ENCODE measurements at places on chromosomes 2 and 18. TPM values are rescaled to one million over a fixed set of nuclear protein-coding genes. Genes with fewer than 3 reads are reported as not detected.
A peak's percentile ranks its signal among the peaks of the same experiment; 100 is the strongest.

- no peak for DNase-seq
Observed at GRCh38 chr18:77736842-77737241, 487.2 kb downstream of the GALR1 start.

- no peak for DNase-seq
Observed at GRCh38 chr2:20091305-20091991, 40.0 kb upstream of the LAPTM4A start.

- DNase-seq, result no peak
Observed at GRCh38 chr2:12882393-12882792, 165.7 kb downstream of the TRIB2 start.

- no peak for DNase-seq
Observed at GRCh38 chr2:208671284-208671683, 264.7 kb downstream of the PTH2R start.

GRCh38 chr2:222813177-222813843, 47.5 kb upstream of the ACSL3 start:
- no peak for DNase-seq

GRCh38 chr2:60334610-60335009, 218.8 kb downstream of the BCL11A start:
- no peak for DNase-seq

GRCh38 chr2:105793196-105793975, 48.7 kb downstream of the NCK2 start:
- DNase-seq, result no peak

GRCh38 chr2:207241198-207241597, 75.5 kb upstream of the KLF7 start:
- DNase-seq, result no peak

- DNase-seq, result no peak
Observed at GRCh38 chr2:26567534-26567933, 73.6 kb downstream of the CIB4 start.

DNA sequence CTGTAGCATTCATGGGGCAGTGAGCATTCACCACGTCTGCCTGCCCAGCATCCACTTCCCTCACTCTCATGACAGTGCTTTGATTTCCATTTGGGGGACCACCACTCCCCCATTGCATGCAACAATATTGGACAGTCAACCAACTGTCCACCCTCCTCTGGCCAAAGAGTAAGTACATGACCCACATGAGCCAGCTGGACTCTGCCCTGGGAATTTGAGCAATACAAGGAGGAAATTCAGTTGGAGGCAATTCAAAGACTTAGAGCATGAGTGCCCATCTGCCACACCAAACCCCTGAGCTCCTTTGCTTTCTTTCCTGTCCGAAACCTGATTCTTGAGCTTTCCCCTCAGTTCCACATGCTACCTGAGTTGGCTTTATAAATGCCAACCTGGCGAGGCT, 41.7 kb upstream of the PNO1 start:
- DNase-seq, result no peak

- no peak for DNase-seq
Observed at GRCh38 chr2:238462782-238463396, 36.2 kb downstream of the ASB1 start.

DNA sequence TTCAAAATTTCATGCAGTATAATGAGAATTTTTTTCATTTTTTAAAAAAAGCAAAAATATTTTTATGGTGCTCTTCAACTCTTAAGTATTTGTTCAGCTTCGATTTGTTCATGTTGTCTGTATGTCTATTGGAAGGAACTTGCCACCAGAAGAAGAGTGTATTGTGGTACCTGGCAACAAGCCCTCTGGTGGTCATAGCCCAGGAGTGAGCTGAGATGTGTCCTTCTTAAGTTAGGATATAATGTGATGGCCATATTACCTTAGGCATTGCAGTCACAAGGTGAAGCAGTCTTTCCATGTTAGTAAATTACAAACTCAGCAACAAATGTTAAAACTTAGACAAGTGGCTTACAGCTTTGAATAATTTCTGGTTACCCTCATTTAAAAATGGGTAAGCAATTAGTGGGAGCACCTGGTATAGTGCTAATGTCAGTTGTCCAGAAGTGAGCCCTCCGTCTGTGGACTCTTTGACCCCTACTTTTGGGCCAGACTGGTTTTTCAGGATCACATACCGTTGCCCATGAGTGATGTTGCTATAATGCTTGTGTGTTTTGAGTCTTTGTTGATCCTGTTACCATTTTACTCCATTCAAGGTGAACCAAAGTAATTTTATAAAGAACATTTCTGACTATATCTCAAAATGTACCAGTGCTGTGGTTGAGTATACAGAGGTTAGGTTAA, 57.4 kb downstream of the MYO1B start:
- DNase-seq, result no peak

- no peak for DNase-seq
Observed at GRCh38 chr2:128437204-128437565, 118.5 kb upstream of the HS6ST1 start.

GRCh38 chr2:127893033-127893432, 7.3 kb upstream of the AMMECR1L start:
- no peak for DNase-seq

- DNase-seq, result no peak
Observed at GRCh38 chr2:187943772-187944369, 347.8 kb upstream of the GULP1 start.

- DNase-seq, result no peak
Observed at GRCh38 chr2:137156221-137156844, 391.0 kb downstream of the THSD7B start.

GRCh38 chr2:61585383-61585782, 47.2 kb upstream of the XPO1 start:
- no peak for DNase-seq

DNA sequence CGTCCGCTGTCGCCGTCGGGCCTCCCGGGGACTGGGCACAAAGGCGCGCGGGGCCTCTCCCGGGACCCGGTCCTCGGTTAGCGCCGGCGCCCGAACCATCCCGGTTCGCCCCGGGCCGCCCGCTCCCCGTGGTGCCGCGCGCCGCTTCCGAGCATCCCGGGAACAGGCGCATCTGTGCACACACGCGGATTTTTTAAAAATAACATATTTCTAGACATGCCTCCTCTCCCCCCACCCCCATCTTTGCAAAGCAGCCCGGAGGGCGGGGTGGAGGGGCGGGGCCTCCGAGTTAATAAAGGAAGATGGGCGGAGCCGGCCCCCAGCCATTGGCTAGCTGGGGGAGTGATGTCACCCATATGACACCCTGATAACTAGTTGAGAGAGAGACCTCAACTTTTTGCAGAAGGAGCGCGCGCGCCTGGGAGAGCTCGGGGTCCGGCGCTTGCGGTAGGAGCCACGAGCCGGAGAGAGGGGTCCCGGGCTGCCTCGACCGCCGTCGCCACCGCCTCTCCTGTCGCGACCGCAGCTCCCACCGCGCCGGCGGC, at the start of gene SOX11:
Gene SOX11 (plus strand): TSS at position 400 of the 545 bp plus-strand sequence. CDS start 338 bp downstream, outside the sequence.
- DNase-seq, result peak; percentile 95

- no peak for DNase-seq
Observed at GRCh38 chr18:57953883-57954282, 90.1 kb upstream of the NEDD4L start.

DNA sequence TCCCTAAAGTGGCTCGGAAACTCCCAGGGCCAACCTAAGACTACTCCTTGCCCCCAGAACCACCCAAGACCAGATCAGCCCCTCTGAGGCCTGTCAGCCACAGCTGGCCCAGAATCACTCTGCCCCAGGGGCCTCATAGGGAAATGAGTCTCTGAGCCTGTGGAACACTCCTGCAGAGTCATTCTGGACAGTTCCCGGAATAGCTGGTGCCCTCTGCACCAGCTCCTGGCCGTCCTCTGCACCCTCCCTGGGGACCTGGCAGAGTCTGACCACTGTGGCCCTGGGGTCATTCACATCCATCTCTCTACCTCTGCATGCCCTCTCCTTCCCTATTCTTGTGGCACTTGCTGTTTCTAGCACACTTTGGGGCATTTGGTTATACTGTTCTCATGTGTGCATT, 14.6 kb upstream of the TMEM214 start:
- no peak for DNase-seq

- no peak for DNase-seq
Observed at GRCh38 chr2:143255899-143256298, 126.7 kb downstream of the ARHGAP15 start.

DNA sequence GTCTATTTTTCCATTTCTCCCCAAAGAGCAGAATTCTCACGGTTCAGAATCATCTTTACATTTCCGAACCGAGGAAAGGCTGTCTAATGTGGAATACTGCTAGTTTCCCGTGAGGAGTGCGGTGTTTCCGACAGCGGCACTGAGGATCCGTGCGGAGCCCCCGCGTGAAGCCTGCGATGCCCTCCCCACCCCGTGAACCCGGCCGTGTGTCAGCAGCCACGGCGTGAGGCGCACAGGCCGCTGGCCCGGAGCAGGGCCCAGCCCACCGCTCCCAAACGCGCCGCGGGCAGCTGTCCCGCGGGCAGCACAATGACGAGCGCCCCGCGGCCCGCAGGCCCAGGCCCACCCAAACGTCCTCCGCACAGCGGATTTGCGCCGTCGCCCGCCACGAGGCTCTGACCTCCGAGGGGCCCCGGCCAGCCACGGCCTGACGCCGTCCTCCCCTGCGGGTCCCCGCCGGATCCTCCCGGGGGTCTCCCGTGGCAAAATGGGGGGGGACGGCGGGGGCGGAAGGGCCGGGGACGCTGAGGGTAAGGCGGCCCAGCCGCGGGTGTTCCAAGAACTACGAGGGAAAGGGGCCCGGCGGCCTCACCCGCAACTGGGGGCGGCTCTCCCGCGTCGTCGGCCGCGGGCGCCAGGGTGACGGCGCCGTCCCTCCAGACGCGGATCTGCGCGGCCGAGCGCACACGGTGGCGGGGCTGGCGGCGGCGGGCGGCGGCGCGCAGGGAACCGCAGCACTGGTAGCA, 796 bp downstream of the SPIRE1 start:
- DNase-seq, result peak; percentile 66

GRCh38 chr2:239993291-239993690, 31.9 kb downstream of the NDUFA10 start:
- no peak for DNase-seq

DNA sequence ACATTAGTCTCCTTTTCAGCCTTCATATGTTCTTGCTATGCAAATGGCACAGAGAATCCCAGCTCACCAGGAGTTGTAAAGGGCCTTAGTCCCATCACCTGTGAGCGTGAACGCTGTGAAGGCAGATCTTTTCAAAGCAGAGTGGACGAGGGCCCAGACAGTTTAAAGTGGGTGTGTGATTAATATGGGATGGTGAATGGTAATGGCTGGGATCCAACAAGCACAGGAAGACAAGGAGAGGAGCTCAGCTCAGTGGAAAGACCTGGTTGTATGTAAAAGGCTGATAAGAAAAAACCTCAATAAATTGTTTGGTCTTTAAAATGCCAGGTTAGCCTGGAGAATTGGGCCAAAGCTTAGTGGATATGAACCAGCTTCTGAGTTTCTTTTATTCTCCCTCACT, 326.2 kb downstream of the NYAP2 start:
- no peak for DNase-seq

DNA sequence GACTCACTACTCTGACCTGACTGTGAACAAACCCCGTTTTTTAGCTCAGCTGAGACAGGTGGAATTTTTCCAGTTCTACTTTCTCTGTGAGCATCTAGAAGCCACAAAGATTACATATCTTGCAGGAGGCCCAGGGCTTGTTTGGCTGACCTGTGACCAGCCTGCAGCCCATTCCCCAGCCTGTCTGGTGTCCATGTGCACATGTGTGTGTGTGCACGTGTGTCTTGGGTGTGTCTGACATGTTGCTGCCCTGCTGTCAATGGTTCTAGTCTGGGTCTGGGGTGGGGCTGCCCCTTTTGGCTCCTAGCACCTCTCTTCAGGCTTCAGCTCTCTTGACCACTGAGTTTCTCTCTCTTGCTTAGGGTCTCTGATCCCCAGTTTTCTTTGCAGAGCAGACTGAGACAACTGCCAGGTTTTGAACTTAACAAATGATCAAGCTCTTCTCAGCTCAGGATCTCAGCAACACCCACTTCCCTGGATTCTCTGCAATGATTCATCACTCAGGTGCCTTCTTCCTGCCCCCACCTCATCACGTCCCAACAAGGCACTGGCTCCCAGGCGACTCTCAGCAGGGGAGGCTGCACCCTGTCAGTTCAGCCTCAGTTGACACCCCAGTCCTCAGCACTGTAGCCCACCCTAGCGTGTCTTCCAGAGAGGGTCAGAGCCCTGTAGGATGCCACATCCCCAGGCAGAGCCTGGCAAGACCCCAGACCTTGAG, 130.3 kb downstream of the CELF4 start:
- no peak for DNase-seq

DNA sequence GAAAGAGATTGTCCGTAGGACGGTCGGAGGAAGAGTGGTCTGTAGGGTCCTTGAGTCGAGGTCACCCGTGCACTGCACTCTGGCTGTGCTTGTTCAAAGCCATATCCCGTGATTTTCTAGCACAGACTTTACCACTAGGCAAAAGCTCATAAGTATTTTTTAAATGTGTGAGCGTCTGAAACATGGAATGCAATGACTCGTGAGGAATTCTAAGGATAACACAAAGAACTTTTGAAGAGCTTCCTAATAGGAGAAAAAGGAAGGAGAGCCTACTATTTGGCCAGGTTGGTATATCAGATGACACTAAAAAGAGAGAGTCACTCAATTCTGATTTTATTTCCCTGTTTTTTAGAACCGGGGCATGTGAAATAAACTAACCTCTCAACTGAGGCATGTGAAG, 68.3 kb downstream of the CD28 start:
- DNase-seq, result no peak

DNA sequence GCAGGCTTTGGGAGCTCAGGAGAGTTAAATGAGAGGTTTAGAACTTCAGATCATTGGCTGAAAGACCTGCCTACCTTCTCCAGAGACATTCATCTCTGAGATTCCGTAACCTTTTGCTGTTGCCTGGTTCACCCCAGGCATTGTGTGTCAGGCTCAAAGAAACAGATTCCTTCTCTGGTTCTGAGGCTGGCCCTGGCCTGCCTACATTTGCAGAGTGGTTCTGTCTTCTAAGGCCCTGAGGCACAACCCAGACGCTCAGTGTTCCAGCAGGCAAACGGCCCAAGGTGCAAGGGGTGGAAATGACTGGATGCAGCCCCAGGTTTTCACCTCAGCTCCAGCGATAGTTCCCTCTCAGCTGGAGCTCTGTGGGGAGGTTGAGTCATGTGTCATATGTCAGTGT, 48.3 kb downstream of the MYO3B start:
- DNase-seq, result no peak

The LIMS2 gene
- 13.0 TPM for total RNA-seq

The RNF181 gene
- total RNA-seq, result 76.6 TPM

The LYPD6B gene
- total RNA-seq, result 27.2 TPM

The TACR1 gene
- 0.09 TPM for total RNA-seq

The PAX8 gene
- 0.13 TPM for total RNA-seq

The ASPRV1 gene
- 3.6 TPM for total RNA-seq

The PLB1 gene
- total RNA-seq, result 1.1 TPM

The IL36G gene
- total RNA-seq, result not detected

The RIT2 gene
- not detected for total RNA-seq

The KCNG2 gene
- not detected for total RNA-seq

The LIMS4 gene
- total RNA-seq, result 1.2 TPM
